Stimulated activated naive CD8-positive, alpha-beta T cell treated with anti-CD3 and anti-CD28 coated beads, Interleukin-15, Interleukin-2, amounts not matched to agents 100 U/mL and 50 U/mL, for 24 hours (primary cell): ENCODE measurements at places on chromosomes 12 and 14.

- no peak for DNase-seq
Observed at GRCh38 chr14:38202444-38203191, 5.1 kb upstream of the SSTR1 start.

DNA sequence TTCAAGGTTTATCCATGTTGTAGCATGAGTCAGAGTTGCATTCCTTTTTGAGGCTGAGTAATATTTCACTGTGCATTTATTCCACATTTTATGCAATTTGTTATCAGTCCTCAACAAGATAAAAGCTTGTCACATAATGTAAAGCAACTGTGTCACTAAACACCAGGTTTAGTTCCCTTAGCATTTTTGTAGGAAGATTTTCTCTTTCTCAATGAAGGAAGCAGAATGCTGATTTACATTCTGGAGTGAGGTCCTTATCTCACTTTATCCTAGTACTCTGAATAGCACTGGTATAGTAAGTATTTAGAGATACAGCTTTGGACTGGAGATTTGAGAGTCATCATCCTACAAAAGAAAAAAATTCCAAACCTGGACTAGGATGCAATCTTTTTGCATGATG lies 9.8 kb upstream of the EXD2 start:
- DNase-seq: no peak

DNA sequence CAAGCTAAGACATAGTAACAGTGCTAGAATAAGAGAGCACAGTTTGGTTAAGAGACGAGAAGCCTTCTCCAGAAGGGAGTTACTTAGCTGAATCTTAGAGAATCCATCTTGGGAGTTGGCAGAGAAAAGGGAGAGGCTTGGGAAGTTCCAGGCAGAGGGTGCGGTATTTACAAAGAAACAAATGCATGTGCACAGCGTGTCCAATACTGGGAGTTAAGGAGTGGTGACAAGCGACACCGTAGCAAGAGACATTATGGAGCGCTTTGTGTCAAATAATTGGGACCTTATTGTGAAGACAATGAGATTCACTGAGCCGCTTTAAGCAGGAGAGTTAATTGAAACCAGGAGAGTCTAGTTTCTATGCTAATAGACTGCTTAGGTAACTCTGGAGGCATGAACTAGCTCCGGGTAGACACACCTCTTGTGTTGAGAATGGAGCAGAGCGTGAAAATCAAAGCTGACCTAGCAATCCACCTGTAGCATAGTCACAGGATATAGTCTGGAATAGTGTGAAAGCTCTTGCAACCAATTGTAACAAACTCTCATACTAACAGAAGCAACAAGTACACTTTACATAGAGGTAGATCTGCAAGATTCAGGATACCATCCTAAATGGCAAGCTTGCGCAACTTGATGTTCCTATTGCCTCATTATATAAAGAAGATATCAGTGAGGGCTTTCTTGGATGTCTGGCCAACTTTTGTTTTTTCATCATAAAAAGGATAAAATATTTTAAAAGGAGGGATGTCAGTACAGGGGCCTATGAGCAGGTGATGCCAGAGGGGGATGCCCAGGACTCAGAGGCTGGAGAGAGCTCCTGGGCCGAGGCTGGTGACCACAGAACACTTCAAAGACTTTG lies 5.3 kb downstream of the ALDH1L2 start:
- DNase-seq: no peak

DNA sequence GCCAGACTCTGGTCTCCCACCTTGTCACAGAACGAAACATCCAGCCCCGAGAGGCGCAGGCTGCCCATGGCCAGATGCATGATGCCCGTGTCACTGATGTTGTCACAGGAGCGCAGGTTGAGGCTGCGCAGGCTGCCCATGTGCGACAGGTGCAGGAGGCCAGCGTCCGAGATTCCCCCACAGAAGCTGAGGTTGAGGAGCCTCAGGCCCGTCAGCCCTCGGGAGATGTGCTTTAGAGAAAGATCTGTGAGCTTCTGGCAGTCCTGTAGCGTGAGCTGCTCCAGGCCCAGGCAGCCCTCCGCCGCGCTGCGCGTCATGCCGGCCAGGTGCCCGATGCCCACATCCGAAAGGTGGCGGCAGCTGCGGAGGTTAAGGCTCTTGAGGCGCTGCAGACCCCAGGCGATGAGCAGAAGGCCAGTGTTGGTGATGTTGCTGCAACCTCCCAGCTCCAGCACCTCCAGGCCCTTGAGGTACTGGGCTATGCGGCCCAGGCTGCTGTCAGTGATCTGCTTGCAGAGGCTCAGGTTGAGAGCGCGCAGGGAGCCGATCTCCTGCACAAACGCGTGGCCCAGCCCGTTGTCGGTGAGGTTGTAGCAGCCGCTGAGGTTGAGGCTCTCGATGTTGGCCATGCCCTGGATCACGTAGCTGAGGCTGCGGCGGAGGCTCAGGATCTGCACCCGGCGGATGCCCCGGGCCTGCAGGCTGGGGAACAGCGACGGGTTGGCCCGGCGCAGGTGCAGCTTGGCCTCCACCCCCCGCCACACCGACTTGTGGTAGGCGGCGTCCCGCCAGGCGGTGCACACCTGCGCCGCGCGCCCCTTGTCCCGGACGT lies 991 bp downstream of the FBXL14 start:
- peak; percentile 57 for DNase-seq

- DNase-seq: no peak
Observed at GRCh38 chr12:12153596-12153995, 82.9 kb downstream of the BCL2L14 start.

GRCh38 chr12:108046135-108046534 lies 83.0 kb upstream of the WSCD2 start:
- DNase-seq: no peak

GRCh38 chr12:5428332-5429221 lies 3.3 kb upstream of the NTF3 start:
- DNase-seq: no peak

DNA sequence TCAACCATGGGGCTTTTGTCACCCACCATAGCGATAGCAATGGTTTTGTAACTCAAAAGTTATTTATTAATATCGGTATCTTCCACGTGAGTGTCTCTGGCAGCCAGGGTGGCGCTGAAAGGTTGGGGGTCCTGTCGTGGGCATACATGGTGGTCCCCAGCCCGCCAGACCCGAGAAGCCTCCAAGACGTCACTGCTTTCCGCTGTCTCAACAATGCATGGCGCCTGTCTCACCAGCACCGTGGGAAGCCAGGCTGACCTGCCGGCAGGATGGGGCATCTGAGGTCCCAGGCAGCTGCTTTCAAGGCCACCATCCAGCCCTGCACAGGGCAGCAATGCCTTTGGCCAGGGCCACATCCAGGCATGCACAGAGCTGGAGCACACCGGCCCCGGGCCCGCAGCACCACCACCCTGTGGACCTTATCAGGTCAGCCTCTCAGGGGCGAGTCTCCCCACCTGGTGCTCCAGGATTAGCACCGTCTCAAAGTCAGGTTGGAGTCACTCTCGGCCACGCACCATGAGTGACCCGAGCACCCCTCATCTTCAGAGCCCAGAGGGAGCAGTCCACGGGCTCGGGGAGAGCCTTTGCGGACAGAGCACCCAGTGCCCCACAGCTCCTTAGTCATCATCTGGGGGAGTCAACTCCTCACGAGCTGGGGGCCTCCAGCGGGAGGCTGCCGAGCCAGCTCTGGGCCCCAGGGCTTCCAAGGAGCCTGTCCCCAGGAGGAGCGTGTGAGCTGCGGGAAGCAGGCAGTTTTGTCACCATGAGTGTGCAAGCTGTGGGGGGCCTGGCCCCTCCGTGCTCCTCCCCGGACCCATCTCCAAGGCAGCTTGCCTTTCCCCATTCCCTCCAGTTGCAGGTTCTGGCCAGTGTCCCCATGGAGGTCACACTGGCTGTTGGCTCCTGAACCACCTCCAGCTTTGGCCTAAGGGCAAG lies 14.6 kb upstream of the C14orf180 start:
- DNase-seq: no peak

- DNase-seq: no peak
Observed at GRCh38 chr14:76761960-76762410, 717 bp downstream of the VASH1 start.

DNA sequence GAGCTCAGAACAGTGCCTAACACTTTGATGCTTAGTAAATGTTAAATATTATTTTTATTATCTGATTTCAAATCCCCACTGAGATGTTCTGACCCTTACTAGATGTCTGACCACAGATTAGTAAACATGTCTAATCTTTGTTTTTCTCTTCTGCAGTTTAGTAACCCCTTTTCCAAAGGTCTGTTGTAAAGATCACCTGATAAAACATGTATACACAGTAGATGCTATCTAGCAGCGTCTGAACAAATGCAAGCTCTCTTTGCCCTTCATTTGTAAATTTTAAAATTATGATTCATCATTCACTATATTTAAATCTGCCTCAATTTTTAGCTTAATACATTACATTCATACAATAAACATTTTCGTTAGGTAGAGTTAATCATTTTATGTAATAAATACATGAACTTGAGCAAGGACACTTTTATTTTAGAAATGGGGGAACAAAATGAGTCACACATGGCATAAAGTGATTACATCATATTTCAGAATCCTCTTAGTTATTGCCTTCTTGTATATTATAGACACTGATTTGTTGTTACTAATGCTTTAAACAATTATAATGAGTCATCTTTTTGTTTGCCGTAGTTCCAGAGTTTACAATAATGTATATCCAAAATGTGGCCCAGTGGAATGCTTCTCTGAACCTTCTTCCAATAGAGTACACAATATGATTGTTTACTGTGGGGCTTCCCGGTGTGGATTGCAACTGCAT lies 1.7 kb upstream of the OR4K5 start:
- no peak for DNase-seq

DNA sequence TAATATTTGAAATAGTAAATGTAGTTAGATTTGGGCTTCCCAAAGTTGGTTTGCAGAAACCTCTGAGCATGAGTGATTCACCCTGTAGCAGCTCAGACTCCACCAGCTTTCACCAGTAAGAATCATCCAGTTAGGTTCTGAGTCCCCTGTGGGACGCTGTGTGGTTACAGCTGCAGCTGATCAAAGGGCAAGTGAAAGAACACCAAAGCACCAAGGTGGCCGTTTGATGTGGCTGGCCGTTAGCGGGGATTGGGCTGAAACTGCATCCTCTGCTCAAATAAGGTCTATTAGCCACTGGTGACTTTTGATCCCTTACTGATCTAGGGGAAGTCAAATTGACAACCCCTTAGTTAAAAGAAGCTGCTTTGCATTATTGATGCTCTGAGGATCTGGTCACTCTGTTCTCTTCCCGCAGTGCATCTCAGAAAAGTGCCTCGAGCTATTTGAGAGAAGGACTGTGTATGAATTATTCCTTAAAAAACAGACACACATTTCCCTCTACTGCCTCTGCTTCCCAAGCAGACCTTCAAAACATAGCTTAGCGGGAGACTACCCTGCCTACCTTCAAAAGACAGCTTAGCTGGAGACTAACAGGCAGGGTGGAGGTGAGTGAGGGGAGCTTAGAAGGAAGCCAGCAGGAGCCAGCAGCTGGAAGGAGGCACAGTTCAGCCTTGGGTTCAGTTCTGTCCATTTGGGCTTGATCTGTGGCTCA lies 3.7 kb downstream of the ABHD12B start:
- DNase-seq: peak; percentile 74

DNA sequence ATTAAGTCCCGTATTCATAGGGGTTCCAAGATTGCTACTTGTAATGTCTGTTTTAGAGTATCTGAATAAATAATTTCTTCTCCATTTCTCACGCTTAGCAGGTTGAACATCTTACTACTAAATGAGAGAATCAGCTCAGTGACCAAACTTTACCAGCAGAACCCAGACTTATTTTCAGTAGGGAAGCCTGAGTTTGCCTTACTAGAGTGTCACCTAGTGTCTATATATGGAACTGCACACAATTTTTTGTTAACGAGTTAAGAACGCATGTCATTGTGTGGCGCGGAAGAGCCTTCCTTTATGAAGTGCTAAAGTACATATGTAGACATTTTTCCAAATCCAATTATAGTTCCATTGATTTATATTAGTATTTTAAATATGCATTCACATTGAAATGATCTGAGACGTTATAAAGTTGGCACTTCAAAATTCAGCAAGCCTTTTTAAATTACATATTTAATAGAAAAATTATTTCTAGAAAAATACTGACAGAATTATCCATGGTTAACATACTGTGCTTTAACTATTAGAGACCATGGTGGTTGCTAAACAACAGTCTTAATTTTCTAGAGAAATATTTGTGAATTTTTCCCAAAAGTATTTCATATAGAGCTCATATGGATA lies 88.3 kb downstream of the RPS29 start:
- DNase-seq: no peak

DNA sequence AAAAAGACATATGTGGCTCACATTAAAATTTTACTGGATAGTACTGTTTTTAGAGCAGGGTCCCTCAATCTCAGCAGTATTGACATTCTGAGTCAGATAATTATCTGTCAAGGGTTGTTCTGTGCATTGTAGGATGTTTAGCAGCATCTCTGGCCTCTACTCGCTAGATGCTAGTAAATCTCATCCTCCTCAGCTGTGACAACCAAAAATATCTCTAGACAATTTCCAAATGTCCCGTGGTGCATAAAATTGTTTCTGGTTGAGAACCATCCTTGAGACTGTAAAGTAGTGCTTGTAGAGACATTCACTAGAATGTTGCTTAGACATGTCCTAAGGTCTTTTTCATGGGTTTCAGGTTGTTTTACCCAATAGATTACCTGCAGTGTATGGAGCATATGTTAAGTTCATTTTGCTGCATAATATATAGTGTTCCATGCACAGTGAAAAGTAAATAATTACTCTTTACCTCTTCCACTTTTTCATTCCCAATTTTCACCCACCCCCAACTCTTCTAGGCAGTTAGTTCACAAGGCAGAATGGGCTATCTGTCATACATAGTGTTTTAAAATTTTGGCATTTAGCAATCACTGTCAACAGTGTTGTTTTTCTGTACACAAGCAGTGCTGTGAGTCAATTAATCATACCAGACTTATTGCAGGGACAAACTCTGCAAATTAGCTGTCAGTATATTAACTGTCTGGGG lies 200.2 kb upstream of the SLC38A2 start:
- no peak for DNase-seq

DNA sequence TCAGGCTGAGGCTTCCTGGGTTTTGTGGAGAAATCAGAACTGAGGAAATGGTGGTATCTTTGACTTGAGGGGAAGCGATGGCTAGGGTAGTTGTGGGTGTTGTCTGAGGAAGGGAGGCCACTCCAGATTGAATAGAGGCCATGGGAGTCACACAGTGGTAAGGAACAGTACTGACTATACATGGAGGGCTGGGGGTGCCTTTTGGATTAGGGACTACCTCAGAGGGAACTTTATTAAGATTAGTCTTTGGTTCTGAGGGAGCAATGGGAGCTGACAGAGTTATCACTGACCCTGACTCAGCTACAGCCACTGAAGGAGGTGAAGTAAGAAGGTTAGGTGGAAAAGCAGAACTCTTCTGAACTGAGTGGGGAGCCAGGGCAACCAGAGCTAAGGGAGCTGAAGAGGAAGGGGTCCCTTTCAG lies 4.4 kb downstream of the NACA start:
- DNase-seq: no peak

GRCh38 chr12:119885549-119885948 lies 8.4 kb upstream of the CIT start:
- no peak for DNase-seq

DNA sequence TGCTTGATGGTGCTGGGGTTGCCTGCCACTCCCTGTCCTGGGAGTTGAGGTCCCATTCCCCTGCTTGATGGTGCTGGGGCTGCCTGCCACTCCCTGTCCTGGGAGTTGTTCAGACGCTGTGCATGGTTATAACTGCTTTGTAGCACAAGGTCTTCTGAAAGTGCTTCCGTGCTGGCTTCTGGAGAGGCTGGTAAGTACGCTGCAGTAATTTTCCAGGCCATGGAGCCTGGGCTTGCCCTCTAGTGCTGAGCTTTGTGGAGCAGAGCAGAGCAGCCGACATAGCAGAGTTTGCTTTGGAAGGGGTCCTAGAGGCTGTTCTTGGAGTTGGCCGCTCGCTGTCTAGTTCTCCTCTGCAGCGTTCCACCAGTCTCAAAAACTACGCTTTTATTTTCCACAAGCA lies 6.3 kb downstream of the B4GALNT3 start:
- DNase-seq: no peak

GRCh38 chr12:34299802-34300193 lies 277.5 kb downstream of the ALG10 start:
- no peak for DNase-seq
